Activated effector memory CD4-positive, alpha-beta T cell treated with Interleukin-2 at 50 U/mL for 16 hours (primary cell): ENCODE measurements at places on chromosomes 2 and 18.

- DNase-seq = no peak
These were observed 350 bp upstream of the RNF138 start for GRCh38 chr18:32091325-32091723.

GRCh38 chr18:31486165-31486564 is 11.8 kb upstream of the DSG2 start:
- no peak for DNase-seq

- no peak for DNase-seq
These were observed 191.0 kb upstream of the TCF4 start for GRCh38 chr18:55778788-55779690.

GRCh38 chr18:25594351-25594750 is 242.4 kb upstream of the ZNF521 start:
- DNase-seq = no peak

GRCh38 chr2:8656160-8656641 is 25.7 kb upstream of the ID2 start:
- no peak for DNase-seq

- DNase-seq = no peak
These were observed 31.5 kb downstream of the MEIS1 start for GRCh38 chr2:66466433-66466832.

DNA sequence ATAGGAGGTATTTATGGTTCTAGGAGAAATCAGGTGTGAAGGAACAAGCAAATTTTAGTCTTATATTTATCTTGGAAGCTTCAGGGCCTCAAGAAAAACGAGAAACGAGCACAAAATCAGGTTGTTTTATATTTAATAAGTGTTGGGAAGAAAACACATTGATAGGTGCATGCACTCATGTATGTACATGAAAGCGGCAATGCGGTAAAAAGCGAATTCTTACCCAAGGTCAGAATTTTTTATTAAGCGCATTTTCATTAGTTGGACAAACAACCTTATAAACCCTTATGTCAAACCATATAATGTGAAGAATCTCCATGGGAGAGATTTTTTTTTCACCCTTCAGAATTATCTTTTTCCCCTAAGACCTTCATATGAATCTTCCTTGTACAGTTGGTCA is 25.4 kb downstream of the SLC66A3 start:
- DNase-seq = no peak

GRCh38 chr2:8681786-8682692 is at the start of gene ID2:
Gene ID2, plus strand, starts transcription at chr2:8682056. Its CDS starts 110 bp downstream, at chr2:8682166.
- DNase-seq = peak; percentile 99

- no peak for DNase-seq
These were observed 123.2 kb downstream of the RTP5 start for GRCh38 chr2:241992753-241993152.

DNA sequence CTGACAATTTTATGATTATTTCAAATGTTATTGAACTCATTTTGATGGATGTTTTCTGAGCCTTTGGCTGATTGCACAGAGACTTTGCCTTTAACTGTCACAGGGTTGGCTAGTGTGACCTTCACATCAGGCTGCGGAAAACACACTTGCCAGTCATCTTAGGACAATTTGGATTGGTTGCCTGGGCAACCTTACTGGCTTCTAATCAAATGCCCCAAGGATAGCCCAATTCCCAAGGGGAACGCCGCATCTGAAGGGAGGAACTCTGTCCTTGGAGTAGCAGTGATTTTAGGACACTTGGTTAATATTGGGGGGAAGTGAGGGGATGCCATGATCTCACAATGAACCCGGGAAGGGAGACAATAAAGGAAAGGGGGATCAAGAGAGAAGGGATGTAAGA is 29.5 kb downstream of the OSBPL6 start:
- DNase-seq = no peak

DNA sequence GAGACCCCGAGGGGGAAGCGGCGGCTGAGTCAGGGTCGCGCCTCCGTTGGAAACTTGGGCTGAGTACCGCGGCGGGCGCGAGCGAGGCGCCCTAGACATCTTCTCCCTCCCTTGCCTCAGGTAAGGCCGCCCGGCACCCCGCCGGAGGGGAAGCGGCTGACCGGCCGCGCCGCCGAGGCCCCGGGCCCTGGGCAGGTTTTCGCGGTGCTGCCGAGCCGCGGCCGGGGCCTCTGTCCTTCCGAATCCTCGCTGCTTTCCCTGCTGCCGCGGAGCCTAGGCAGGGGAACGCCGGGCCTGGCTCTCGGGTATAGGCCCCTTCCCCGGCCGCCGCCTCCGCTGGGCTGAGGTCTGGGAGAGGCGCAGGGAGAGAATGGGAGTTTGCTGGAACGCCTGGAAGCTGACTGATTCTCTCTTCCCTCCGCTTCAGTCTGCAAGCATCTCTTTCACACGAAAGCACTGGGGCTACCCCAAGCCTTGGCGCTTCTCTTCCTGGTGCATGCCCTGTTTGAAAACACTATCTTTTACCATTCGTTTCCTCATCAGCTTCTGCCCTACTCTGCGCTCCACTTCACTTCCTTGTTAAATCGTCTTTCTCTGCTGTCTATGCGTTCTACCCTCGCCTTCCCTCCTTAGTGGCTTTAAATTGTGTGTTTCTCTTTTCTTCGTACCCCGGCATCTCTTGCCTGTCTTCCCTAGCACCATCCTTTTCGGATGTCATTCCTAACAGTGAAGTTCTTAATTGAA is 652 bp downstream of the PPM1B start:
- DNase-seq = peak; percentile 38

DNA sequence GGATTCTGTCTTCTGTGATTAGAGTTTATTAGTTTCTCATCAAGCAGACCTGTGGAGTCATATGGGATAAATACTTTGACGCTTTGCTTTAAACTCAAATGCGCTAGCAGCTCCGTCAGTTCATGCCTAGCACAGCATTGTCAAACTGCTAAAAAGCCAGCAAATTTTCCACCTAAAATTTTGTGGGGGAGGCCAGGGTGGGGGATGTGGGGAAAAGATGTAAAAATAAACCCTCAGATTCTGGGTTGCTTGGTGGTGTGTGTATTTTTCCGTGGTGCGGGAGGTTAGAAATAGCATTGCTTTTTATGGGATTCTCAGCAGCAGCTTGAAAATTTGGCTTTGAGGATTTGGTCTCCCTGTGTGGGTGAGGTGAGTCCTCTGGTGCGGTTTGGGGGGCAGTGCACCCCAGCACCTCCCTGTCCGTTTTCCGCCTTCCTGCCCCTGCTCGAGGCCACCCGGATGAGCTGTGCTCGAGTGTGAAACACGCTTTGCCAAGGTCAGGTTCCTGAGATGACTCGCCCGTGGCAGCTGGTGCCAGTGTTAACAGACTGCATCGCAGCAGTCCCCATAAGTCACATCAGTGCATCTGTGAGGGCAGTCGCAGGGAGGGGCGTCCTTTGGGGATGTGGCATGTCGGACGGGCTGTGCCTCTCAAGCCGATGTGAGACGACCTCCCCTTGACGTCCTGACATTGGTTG is 65.9 kb downstream of the LDLRAD4 start:
- peak; percentile 27 for DNase-seq

GRCh38 chr2:33022989-33023727 is 76.4 kb downstream of the LTBP1 start:
- no peak for DNase-seq

DNA sequence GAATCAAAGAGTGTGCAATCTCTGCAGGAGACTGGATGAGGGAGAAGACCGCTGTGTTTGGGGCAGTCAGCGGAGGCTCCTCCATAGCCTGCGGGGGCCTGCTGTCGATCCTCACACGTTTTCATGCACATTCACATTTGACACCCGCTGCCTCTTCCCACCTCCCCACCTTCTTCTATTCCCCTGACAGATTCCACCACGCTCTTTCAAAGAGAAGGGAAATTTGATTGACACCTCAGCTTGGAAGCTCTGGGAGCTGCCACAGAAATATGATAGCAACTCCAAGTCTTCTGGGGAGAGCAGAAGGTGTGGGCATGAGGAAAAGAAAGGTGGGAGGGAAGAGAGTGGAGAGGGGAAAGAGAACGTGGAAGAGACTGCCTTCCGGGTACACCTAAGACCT is 87.5 kb downstream of the BOD1L2 start:
- DNase-seq = no peak

GRCh38 chr2:159557437-159558034 is 58.8 kb downstream of the BAZ2B start:
- no peak for DNase-seq

GRCh38 chr2:174553811-174554493 is 43.7 kb downstream of the WIPF1 start:
- peak; percentile 33 for DNase-seq

DNA sequence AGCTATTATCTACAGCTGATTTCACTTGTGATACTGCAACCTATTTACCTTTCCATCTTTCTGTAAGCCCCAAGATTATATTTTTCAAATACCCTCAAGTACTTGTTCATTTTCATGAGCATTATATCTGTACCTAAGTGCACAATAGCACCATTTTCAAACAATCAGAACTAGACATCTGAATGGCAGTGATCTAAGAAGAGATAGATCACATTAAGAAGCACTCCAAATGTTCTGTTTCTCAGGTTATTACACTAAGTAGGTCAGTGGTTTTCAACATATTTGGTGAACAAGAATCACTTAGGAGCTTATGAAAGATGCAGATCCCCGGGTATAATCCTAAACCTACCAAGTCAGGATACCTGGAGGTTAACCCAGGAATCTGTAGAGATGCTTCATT is 872.7 kb downstream of the DCDC2C start:
- DNase-seq = no peak

DNA sequence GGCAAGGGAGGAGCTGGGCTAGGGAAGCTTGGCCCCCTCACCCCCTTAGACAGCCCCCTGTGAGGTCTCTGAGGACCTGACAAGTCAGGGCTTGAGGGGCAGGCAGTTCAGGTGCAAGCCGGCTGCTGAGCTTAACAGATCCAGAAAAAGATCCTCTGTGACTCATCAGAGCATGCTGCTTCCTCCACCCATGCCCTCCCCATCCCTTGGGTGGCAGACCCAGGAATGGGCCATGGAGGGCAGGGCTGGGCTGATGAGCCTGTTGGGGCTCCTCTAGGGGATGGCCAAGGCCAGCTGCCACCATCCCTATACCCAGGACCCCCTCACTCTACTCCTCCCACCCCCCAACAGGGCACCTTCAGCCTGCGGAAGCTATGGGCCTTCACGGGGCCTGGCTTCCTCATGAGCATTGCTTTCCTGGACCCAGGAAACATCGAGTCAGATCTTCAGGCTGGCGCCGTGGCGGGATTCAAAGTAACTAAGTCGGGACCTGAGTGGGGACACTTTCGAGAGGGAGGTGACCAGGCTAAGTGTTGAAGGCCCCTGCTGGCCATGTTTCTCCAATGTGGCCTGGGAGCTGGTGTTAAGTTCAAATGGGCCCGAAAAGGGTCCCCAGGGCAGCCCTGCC is 1.9 kb downstream of the SLC11A1 start:
- DNase-seq = no peak

DNA sequence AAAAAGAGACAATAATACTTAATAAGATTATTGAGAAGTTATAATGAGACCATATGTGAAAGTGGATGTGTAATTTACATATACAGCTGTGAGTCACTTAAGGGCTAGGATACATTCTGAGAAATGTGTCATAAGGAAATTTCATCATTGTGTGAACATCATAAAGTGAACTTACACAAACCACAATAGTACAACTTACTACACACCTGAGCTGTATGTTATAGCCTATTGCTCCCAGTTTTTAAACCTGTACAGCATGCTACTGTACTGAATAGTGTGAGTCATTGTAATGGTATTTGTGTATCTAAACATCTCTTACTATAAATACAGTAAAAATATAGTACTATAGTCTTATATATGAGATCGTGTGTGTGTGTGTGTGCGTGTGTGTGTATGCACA is 1420.3 kb upstream of the PIK3C3 start:
- no peak for DNase-seq

- no peak for DNase-seq
These were observed 59.1 kb downstream of the ACSL3 start for GRCh38 chr2:222919841-222920526.

DNA sequence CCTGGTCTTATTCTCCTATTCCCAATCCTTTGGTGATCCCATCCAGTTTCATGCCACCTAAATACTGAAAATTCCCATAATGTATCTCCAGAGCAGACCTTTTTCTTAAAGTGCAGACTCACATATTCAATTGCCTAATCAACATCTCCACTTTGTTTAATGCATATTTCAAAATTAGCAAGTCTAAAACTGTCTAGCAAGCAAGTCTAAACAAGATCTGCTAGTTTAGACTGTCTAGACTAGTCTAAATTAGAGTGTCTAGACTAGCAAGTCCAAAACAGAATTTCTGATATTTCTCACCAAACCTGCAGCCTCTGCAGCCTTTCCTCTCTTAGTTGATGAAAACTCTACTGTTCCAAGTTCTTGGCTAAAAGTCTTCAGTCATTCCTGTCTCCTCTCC is 44.6 kb downstream of the THUMPD2 start:
- DNase-seq = no peak

- DNase-seq = no peak
These were observed 152.9 kb downstream of the FAM124B start for GRCh38 chr2:224248944-224249371.

DNA sequence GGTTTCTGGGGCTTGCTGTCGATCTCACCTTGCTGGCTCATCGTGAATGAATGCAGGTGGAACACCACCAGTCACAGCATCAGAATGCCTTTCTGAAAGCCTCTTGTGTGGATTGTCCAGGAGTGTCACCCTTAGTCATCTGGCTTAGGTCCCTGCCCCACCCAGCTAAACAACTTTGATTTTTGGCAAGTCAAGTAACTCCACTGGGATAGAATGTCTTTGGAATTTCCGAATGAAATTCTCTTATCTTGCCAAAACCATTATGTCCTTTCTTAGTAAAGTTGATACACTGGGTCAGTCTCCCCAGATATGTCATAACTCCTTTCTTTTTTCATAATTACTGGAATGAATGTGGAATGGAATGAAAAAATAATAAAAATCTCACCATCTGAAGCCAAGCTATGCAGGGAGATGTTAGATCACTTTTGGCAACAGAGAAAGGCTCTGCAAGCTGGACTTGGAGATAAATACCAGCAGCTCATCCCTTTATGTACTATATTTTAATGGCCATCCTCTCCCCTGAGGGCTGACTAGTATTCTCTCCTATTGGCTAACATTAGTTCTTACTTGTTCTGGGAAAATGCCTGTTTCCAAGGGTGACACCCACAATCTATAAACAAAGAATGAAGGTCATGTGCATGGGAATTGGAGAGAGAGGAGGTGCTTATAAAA is 35.4 kb downstream of the INSIG2 start:
- no peak for DNase-seq

- DNase-seq = no peak
These were observed 267.1 kb downstream of the ICOS start for GRCh38 chr2:204203704-204204103.

- no peak for DNase-seq
These were observed 1.5 kb downstream of the SOWAHC start for GRCh38 chr2:109615637-109616144.

DNA sequence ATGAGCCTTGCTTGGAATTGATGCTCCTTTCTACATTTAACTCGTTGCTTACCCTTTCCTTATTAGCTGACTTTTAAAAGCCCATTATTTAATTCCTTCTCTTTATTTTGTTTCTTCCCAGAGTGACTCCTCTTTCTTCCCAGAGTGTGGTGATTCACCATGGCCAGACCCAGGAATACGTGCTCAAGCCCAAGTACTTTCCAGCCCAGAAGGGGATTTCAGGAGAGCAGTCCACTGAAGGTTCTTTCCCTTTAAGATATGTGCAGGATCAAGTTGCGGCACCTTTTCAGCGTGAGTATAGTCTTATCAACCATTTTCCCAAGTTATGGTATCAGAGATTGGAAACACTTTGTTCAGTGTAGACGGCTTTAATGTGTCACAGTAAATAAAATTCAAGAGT is 163.7 kb downstream of the LTBP1 start:
- DNase-seq = no peak

- no peak for DNase-seq
These were observed 104.6 kb downstream of the ACKR3 start for GRCh38 chr2:236674238-236674637.

- DNase-seq = no peak
These were observed 19.6 kb downstream of the SEC11C start for GRCh38 chr18:59159265-59159664.

GRCh38 chr2:121816797-121817196 is 61.3 kb downstream of the TSN start:
- no peak for DNase-seq
